Activated CD4-positive, alpha-beta T cell treated with anti-CD3 and anti-CD28 coated beads, Interleukin-10, Interleukin-2, amounts not matched to agents 100 ng/mL and 50 ng/mL, durations not matched to agents 16 hours and 8 hours (primary cell): ENCODE measurements at places on chromosomes 2 and 18.

DNA sequence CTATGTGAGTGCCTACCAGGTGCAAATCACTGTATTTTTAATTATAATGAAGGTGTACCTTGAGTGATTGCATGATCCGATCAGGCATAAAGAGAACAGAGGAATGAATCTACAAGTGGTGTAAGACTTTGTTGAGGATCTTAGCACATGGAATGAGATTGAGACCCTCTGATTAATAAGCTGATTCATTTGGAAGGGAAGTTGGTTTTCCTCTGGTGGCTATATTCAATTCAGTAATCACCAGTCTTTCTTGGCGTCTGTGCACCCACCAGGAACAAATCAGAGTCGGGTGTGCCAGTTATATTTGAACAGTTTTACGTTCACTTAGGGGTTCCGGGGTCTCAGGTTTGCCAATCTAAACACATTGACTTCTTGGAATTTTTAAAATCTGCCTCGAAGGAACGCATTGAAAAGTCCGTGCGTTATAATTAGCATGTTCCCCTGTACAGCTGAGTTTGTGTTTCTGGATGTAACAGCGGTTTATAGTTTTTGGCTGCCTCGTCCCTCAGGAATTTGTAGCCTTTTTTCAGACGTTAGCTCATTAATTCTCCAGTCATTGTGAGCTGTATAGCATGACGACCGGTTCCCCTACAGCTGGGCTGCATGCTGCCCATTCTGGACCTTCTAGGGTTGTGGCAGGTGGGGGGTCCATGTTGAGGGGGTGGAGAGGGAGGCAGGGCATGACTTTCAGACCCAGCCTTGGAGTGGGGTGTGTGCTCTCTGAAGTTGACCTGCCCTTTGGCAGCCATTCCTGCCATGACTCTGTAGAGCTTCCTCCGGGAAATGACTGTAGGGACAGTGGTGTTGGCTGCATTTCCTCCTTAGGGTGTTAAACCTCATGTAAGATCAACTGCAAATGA is 20.3 kb downstream of the MYO1B start:
- no peak for DNase-seq

- no peak for DNase-seq
These were observed 95.4 kb downstream of the CTAGE1 start for GRCh38 chr18:22322243-22322691.

GRCh38 chr2:230772156-230772555 is 59.5 kb downstream of the CAB39 start:
- DNase-seq, result no peak

DNA sequence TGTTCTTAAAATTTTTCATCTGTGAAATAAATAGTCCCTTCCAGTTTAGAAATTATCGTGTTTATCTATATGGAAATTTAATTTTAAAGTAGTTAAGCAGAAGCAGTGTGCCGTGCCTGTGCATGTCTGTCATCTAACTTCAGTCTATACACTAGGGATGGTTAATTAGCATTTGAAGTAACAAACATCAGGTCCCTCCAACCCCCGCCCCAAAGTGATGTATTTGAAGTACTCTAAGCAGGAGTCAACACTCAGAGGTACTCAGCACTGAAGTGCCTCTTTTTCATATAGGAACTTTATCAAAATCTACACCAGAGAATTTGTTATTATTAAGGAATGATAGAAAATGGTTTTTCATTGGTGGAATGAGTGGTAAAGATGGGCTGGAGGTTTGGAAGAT is 33.0 kb downstream of the LANCL1 start:
- no peak for DNase-seq

DNA sequence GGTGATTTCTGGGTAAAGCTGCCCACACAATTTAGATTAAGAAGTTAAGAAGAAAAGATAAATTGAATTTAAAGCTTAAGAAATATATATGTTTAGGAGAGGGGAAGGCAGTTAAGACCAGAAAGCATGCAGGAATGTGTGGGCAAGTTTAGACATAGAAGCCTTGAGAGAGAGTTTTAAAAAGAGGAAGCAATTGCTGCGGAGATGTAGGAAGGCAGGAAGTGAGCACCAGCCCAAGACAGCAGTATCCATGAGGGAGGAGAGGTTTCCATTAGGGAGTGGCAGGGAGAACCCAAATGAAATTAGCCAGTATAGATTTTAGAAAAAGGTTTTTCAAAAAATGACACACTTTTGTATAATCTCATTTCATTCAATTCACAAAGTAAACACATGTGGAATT is 24.3 kb downstream of the DSC2 start:
- DNase-seq, result no peak

DNA sequence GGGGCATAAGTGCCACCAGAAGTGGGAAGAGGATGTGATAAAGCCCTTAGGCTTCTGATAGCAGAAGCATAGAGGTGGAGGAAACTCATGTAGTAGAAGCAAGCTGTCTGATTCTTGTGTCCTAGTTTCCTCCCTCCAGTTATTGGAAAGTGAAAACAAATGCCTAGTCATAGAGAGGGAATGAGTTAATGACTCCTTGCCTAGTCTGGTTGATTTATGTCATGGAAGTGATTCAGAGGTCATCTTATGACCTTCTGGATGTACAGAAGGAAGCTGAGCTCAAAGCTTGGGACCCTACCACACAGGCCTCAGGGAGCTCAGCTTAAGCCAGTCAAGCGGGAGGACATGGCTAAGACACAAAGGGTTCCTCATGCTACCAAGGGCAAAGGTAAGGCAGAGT is 232.2 kb downstream of the THSD7B start:
- DNase-seq, result no peak

DNA sequence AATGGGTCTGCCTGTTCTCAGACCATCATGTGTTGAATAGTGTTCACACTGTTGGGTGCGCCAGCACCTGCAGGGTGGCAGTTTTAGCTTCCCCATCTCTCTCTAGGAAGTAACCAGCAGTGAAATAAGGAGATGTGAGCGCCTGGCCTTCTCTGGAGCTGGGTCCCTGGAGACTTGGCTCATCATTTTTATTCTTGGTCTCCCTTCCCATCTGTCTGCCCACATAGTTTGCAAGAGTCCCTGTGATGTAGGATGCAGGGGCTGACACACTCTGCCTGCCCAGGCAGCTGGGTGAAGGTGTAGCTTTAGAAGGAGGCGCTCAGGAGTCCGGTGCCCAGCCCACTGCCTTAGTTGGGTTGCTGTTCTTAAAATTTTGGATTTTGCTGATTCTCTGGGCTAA is 172.2 kb downstream of the LDLRAD4 start:
- DNase-seq, result no peak

GRCh38 chr2:231542136-231542535 is 11.9 kb upstream of the NMUR1 start:
- no peak for DNase-seq

DNA sequence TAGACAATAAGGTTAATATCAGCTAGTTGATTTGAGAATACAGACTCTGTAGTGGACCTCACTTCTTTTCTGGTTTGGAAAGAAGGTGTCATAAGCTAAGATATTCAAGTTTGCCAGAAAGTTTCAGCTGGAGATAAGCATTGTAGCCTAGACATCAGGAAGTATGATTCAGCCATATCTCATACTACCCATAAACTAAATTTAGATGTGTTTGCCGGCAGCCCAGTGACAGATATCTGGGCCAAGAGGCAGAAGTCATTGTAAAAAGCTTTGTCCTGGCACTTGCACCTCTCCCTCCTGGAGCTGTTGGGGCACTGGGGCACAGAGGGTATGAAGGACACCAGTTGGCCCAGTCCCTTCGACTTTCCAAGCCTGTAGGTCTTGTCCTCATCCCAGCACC is 128.0 kb downstream of the EPHA4 start:
- DNase-seq, result no peak

DNA sequence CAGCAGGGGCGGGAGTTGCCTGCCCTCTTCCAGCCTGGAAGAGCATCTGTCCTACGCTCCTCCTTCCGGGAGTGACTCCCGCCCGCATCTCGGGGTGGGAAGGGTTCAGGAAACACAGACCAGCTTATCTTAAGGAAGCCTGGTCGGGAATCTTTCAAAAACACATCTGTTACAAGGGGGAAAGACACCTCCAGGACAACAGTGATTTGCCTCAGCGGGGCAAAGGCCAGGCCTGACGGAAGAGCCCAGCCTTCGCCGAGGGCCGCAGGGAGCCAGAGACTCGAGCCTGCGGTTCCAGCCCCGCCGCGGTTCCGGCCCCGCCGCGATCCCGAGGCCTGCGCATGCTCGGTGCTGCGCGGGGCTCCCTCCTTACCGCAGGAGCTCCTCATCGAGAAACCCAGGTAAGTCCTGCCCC is 38.1 kb upstream of the TGIF1 start:
- peak; percentile 28 for DNase-seq

DNA sequence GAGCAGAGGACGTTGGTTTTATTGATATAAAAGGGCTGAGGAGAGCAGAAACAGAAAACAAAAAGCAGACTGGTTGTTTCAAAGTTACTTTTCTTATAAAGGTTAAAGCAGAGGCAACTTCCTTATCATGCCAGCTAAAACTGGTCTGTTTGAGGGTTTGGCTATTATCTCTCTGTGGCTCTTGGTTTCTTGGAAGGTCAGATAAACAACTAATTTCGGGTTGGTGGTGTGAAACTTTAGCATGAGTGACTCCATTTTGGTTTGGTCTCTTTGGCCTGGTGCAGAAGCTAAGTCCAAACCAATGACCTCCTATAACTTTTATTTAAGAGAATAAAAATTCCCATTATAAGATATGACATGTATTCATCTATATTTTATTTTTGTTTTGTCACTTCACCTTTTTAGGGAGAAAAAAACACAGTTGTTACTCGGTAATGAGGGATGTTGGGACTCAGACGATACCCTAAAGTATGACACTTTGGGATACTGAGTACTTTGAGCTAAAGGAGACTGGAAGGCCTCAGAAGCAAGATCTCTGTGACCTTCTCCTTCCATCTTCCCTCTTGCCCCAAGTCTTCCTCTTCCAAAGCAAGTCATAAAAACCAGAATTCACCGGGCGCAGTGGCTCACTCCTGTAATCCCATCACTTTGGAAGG is 23.3 kb downstream of the TNFAIP6 start:
- DNase-seq, result no peak

DNA sequence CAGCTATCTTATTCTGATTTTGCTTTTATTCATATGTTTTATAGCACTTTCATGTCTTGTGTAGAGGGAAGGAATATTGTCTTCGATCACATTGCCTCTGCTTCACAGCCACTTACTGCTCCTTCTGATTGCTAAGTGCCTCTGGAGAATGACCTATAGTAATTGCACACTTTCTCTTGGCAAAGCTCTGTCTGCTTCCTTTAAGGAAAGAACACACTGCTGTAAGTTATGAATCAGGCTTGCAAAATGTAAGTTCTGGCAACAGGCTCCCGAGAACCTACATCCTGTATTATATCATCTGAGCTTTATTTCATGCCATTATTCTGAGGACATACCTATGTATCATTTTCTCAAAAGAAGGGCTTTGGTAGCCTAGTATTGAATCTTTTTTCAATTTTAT is 170.7 kb downstream of the ZNF804A start:
- DNase-seq, result no peak

GRCh38 chr2:99959261-99960014 is 183.0 kb downstream of the AFF3 start:
- no peak for DNase-seq

DNA sequence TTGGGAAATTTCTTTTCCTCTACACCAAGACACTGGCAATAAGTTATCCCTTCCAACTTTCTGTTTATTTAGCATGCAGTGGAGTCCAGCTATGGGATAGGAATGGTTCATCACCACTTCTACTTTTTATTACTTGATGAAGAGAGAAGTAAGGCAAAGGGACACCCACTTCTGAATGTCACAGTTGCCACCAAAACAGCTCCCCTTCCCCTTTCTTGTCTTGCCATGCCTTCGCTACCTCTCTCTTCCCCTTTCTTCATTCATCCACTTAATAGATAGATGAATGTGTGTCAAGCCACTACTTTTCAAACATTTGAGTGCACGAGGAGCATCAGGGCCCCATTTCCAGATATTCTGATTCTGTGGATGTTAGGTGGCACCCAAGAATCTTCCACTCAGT is 59.6 kb downstream of the KCTD18 start:
- no peak for DNase-seq

GRCh38 chr18:58095222-58095621 is 51.2 kb downstream of the NEDD4L start:
- DNase-seq, result no peak

DNA sequence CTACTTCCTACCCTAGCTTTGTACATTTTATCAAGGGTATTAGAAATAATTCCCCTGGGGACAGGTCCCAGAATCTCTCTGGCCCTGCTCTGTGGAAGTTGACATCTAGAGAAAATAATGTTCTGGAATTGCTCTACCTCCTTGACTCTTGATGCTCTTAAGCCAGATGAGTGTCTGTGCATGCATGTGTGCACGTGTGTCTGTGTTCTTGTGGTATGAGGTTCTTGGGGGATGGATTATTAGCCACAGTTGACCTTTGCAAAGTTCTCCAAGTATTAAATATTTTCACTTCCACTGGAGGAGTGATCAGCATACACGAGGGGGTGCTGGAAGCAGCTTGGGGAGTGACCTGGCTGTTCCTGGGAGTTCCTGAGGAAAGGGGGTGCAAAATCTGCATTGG is 61.2 kb upstream of the PELI1 start:
- no peak for DNase-seq

GRCh38 chr18:50518787-50519546 is 40.9 kb upstream of the MAPK4 start:
- DNase-seq, result no peak

GRCh38 chr2:184372484-184372883 is 225.8 kb upstream of the ZNF804A start:
- no peak for DNase-seq

- DNase-seq, result no peak
These were observed 658.8 kb upstream of the ID2 start for GRCh38 chr2:8022908-8023640.

DNA sequence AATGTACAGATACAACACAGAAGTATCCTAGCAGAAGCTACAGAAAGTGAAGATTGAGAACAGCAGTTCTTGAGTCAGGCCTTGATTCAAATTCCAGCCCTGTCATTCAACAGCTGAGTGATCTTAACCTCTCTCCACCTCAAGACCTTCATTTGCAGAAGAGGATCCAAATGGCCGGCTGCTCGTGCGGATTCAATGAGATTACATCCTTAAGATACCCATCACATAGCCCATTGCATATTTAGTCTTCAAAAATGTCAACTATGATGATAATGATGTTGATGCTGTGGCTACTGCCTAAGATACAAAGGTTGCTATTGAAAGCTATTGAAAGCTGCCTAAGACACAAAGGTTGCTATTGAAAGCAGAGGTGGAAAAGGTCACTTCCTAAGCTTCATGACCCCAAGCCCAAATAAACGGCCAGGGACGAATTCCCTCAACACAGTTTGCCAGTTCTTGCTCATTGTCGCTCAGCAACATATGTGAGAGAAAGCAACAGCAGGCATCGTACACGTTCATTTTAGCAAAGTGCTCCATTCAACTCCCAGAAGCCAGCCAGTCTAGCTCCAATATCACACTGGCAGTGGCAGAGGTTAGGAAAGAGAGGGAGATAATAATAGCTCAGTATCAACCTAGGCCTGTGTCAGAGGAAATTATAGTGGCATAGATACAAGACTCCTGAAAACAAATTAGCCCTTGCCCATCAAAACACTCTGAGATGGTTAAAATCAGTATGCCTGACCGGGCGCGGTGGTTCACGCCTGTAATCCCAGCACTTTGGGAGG is 36.1 kb downstream of the MRPL35 start:
- no peak for DNase-seq

GRCh38 chr2:140473851-140474250 is 1657.0 kb downstream of the LRP1B start:
- no peak for DNase-seq

- DNase-seq, result peak; percentile 10
These were observed 69.3 kb upstream of the HK2 start for GRCh38 chr2:74764429-74765272.

- DNase-seq, result no peak
These were observed 316.0 kb downstream of the SOX11 start for GRCh38 chr2:6008186-6008585.
